A549 (cell line): ENCODE measurements at places on chromosomes 16 and 17.

DNA sequence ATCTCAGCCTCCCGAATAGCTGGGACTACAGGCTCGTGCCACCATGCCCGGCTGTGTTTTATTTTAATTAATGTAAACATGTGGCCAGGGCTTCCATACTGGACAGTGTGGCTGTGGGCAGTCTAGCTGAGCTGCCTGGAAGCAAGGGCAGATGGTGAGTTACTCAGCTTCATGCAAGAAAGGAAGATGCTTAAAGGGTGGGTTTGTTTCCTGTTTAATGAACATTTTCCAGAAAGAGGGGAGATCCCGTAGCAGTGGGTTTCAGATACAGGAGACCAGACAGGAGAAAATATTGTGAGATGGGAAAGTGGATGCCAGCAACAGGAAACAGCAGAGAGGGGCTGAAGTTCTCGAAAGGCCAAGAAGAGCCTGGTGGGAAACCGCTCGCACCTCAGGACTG lies 7.3 kb downstream of the MAPK8IP3 start:
- no peak for DNase-seq

DNA sequence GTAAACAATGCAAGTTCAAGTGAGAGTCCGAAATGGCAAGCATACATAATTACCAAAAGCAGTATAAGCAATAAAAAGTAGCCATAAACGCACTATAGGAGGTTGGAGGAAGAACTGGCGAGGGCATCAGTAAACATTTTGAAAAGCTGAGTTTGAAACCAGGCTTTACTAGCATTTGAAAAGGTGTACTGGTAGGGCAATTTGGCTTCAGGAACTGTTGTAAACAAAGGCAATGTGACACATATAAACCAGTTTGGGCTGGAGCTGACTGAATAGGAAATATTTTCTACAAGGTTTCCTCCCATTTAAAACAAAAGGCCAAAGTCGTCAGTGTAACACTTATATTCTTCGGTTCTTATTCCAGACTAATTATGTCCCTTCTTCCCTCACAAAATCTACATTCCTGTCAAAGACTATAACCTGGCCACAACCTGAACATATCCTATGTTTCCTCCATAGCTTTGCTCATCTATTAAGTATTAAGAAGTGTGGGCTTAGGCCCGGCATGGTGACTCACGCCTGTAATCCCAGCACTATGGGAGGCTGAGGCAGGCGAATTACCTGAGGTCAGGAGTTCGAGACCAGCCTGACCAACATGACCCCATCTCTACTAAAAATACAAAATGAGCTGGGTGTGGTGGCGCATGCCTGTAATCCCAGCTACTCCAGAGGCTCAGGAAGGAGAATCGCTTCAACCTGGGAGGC lies 7.8 kb downstream of the CBX1 start:
- no peak for DNase-seq

DNA sequence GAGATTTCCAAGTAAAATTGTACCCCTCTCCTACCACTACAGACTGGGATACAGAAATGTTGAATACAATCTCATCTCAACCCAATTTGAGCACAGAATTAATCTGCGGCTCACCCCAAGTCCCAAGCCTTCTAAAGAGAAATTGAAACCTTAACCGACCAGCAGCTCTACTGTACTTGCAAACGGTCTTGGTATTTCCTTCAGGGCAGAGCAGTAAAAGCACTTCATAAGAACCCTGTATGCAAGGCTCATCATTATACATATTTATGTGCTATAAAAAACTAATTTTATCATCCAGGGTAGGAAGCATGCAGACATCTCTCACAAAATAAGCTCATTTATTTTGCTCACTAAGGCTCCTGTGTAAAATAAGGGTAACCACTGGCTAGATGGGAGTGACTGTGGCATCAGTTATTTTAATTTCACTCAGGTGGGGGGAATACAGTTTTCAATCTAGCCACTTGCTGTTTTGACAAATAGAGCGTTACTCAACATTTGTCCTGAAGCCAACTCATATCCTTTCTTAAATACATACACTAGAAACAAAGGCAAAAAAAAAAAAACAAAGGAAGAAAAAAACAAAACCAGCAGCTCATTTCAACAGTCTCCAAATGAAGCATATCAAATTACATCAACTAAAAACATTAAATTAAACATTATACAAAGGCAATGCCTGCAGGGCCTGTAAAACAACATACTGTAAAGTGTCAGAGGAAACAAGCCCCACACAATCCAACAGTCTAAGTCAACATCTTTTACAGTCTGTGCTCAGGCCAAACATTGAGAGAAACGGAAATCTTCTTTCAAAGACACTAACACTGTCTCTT lies 65.0 kb downstream of the PARN start:
- peak; percentile 46 for DNase-seq

- DNase-seq, result no peak
Measured at GRCh38 chr17:7064261-7064660, 15.8 kb downstream of the CLEC10A start.

DNA sequence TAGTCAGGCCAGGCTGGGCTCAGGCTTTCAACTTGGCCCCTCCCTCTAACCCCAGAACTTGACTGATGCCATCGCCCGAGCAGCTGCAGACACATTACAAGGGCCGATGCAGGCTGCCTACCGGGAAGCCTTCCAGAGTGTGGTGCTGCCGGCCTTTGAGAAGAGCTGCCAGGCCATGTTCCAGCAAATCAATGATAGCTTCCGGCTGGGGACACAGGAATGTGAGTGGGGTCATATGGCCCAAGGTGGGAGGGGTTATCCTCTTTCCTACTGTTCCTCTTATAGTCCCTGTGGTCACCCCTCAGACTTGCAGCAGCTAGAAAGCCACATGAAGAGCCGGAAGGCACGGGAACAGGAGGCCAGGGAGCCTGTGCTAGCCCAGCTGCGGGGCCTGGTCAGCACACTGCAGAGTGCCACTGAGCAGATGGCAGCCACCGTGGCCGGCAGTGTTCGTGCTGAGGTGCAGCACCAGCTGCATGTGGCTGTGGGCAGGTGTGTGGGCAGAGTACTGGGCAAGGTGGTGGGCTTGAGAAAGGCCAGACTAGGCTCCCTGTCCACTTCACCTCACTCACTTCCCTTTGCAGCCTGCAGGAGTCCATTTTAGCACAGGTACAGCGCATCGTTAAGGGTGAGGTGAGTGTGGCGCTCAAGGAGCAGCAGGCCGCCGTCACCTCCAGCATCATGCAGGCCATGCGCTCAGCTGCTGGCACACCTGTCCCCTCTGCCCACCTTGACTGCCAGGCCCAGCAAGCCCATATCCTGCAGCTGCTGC lies 2.1 kb upstream of the NRN1L start:
- no peak for DNase-seq
